ENCODE measurements at places on chromosomes 1 and 21.

DNA sequence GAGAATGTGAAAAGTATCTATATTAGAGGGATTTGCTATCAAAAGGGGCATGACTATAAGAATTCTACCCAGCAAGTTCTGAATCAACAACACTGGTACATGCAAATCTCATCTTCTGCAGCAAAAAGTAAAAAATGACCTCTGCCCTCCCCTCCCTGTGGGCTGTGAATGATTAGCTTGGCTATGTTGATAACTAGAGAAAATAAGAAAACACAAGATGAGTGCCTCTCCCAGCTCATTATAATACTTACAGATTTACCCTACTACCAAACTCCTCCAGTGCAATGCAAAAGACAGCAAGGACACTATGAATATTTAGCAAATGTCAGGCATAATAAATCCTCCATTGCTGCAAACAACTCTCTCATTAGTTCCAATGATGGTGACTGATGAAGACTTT lies 102.4 kb downstream of the SLC45A1 start:
- no peak for DNase-seq

DNA sequence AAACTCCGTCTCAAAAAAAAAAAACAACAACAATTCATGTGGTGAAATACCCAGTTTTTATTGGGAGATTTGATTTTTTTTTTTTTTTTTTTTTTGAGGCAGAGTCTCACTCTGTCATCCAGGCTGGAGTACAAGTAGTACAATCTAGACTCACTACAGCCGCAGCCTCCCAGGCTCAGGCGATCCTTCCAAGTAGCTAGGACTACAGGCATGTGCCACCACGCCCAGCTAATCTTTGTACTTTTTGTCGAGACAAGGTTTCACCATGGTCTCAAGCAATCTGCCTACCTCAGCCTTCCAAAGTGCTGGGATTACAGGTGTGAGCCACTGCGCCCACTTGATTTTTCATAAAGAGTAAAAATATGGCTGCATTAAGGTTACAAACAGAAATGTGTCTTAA lies 15.4 kb downstream of the FAM76A start:
- DNase-seq = no peak

GRCh38 chr21:25563361-25564116 lies 43.7 kb downstream of the MRPL39 start:
- DNase-seq = no peak

DNA sequence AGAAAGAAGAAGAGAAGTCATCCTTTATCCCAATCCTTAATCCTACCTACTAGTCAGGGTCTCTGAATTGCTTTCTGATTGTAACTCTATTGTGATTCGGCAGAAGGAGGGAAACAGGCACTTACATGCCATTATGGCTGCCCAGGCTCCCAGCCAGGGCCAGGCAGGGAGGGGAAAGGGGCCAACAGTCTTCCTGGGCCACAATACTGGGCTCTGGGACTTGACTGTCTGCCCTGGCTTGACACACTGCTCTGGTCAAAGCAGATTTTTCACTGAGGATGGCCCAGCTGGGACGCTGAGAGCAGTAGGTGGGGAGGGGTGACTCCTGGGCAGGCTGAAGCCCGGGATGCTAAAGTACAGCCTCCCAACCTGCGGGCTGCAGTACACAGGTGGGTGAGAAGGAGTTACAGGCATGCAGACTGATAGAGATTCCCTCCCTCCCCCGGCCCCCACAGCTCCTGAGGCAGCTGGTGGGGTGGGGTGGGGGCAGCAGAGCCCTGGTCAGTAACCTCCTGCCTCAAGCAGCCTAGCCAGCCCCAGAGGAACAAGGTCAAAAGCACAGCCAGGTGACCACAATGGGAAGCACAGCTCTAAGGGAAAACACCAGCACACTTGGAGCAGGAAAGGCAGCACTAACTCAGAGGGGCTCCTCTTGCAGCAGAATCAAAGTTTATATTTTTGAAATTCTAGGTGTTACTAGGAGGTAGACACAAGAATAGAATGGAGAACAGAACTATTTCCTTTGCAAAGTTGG lies 25.3 kb downstream of the KCND3 start:
- DNase-seq = no peak

DNA sequence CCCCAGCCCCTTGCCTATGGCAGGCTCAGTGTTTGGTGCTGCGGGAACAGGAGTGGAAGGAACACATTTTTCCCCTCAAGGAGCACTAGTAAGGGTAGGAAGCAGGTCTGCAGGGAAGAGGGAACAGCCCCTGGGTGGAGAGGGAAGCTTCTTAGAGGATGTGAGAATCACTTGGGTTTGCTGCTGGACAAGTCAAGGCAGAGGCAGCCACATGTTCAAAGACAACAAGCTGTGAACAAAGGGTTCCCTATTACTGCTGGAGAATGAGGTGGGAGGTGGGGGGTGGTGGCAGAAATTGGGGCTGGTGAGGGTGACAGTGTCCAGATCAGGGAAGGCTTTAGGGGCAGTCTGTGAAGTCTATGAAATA lies 24.8 kb upstream of the CITED4 start:
- no peak for DNase-seq

- DNase-seq = no peak
These were observed 44.9 kb downstream of the TRAF5 start for GRCh38 chr1:211371406-211372105.

- no peak for DNase-seq
These were observed 31.0 kb downstream of the TNNT2 start for GRCh38 chr1:201346337-201346939.
